ENCODE measurements at places on chromosomes 12 and 14. TPM values are rescaled to one million over a fixed set of nuclear protein-coding genes. Genes with fewer than 3 reads are reported as not detected.

DNA sequence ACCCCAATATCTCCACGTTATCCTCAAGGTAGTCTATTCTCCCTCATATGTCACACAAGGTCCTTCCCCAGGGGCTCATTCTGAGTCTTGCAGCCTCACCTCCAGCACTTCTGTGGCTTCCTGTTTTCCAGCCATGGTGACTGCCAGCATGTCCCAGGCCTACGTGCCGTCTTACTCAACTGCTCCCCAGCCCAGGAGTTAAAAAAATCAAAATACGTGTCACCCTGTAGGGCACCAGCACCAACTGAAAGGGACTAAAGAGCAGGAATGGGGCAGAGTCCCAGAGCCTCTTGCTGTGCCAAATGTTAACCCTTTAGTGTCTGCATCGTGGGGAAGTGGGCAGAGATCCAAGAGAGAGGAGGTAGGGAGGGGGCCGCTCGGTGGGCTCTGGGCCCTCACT is 37.0 kb upstream of the MED13L start:
- no peak for DNase-seq

DNA sequence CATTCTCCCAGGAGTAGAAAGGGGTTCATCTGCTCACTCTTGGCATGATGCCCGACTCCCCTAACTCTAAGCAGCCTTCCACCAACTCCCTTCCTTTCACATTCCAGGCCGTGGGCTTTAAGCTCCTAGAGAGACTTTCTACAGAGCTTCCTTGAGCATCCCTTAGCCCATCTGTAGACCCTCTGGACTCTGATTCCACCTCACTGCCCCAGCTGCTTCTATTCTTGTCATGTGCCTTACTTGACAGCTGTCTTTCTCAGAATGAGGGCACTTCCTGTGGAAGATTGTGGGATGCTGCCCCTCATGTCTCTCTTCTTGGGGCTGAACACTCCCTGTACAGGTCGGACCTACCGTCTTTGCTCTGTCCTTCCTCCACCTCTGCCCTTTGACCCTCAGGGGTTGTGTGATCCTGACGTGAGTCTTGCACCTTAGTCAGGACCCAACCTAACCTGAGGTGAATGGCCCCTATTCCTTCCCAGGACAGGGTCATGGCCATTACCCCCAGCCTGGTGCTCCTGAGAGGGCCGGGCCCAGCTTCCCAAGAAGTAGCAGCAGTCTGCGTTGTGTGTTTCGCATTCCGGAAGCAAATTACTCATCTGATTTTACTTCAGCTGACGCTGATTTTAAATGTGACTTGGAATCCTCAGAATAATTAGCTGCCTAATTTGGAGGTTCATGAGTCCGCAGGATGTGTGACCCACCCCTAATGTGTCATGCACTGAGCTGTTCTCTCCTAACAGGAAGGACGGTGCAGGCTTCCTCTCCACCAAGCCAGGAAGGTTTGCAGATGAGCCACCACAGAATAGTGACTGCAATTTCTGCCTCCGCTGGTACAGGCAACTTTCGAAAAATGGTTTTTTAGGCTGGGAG is 2.7 kb upstream of the GALNT6 start:
- DNase-seq, result no peak

GRCh38 chr12:21925296-21925913 is 15.8 kb downstream of the ABCC9 start:
- no peak for DNase-seq

- no peak for DNase-seq
These were observed 12.7 kb upstream of the EIF4B start for GRCh38 chr12:52993558-52993869.

- DNase-seq, result no peak
These were observed 29.0 kb upstream of the MEG3 start for GRCh38 chr14:100796946-100797345.

DNA sequence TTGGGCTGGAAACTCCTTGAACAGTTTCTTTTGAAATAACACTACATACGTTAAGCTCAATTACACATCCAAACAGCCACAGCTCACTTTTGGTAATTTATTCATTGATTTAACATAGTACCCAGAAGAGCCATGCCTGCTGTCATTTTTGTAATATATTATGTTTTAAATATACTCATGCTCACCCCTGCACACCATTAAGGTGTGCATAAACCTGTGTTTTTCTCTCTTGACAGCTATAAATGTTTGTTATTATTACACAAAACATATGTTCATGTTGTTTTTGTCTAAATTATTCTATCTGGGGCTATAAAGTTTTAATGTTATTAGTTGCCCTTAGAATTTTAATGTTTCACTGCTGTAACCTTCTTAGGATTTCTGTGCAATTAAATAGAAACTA is 296.1 kb downstream of the AKAP6 start:
- no peak for DNase-seq

DNA sequence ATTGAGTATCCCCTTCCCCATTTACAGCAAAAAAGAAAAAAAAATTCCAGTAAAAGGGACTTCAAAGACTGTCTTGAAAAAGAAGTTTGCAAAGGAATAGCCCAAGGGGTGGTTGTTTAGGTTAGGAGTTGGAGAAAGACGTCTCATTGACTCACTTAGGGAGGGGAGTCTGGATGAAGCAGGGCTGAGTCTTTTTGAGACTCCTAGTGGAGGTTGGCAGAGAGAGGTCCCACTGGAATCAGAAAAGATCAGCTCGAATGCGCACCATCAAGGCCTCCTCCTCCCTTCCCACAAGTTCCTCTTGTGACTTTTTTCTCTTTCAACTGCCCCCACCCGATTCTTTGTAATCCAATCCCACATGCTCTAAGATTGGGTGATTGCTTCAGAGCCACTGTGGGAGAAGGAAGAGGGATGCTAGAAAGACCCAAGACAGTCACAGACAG is 1.9 kb downstream of the ARHGEF40 start:
- DNase-seq, result no peak

- DNase-seq, result no peak
These were observed 138.4 kb downstream of the GLT1D1 start for GRCh38 chr12:128991716-128992115.

- no peak for DNase-seq
These were observed 37.1 kb upstream of the LMNTD1 start for GRCh38 chr12:25590011-25590721.

DNA sequence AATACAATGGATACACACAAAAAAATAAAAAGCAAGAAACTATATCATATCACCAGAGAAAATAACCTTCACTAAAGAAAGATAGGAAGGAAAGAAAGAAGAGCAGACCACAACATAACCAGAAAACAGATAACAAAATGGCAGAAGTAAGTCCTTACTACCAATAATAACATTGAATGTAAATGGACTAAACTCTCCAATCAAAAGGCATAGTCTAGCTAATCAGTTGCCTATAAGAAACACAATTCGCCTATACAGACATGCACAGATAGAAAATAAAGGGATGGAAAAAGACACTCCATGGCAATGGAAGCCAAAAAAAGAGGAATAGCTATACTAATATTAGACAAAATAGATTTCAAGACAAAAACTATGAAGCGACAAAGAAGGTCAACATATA is 8.9 kb upstream of the TAS2R30 start:
- DNase-seq, result no peak

DNA sequence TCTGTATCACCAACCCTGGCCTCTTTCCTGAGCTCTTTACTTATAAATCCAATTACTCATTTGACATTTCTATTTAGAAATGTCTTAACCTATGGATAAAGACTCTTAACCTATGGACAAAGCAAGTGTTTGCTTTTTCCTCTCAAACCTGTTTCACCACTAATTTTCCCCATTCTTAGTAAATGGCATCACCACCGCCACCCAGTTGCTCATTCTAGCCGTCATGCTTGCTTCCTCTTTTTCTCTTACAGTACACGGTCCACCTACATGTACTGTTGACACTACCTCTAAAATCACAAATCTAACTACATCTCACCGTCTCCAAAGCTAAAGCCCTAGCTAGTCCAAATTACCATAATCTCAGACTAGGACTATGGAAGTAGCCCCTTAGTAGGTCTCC is 60.0 kb downstream of the CAPS2 start:
- DNase-seq, result no peak

DNA sequence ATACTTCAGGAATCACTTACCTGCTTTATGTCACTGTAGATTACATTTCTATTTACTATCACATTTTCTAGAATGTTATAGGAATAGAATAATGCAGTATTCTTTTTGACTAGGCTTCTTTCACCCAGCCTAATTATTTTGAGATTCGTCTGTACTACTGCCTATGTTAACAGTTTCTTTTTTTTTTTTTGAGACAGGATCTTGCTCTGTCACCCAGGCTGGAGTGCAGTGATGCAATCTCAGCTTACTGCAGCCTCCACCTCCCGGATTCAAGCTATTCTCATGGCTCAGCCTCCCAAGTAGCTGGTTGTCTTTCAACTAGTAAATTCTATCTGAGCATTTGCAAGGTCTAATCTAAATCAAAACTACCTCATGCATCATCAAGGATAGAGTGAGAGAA is 6.4 kb downstream of the OR6C6 start:
- DNase-seq, result no peak

DNA sequence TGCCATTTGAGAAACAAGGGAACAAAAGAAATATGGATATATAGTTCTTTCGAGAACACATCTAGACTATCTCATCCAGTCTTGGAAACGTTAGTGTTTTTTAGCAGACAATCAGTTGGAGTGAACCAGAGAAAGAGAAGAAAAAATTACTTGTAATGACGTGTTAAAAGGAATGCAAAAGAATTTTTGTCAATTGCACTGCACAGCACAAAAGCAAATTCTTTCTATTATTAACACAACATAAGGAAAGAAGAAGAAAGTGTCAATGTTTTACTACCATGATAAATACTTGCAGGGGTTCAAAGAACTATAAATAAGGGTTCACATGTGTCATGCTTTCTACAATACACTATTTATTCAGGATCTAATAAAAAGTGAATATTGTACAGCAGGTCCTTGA is 27.5 kb upstream of the GSG1 start:
- DNase-seq, result no peak

GRCh38 chr12:130116791-130117190 is 45.5 kb upstream of the FZD10 start:
- no peak for DNase-seq

DNA sequence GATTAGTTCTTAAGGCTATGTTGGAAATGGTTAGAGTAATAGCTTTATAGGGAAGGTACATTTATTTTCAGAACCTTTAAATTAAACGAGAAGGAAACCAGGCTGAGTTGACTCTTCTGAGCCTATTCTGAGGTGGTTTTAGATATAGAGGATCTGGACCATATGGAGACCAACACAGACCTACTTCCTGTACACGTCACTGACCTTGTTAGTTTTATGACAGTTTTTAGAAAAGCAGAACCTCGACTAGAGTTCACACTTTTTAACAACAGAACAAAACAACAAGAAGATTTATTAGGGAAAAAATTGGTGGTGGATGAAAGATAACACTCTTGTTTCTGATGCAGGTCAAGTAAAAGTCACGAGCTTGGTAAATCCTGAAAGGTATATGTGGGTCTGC is 107.1 kb downstream of the NPAS3 start:
- DNase-seq, result no peak

DNA sequence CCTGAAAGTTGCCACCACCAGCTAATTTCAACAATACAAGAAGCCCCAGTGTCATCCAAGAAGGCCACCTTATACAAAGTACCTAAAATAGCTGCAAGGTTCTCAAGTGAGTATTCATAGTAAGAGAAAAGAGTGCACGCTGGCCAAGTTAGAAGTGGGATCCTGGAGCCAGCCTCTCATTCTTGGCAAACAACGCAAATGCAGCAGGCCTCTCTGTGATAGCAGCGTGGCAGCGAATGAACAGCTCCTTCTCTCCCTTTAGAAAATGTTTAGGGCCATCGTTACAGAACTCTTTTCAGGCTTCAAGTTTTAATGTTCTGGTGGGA is 78.0 kb upstream of the IFNG-AS1 start:
- peak; percentile 54 for DNase-seq

DNA sequence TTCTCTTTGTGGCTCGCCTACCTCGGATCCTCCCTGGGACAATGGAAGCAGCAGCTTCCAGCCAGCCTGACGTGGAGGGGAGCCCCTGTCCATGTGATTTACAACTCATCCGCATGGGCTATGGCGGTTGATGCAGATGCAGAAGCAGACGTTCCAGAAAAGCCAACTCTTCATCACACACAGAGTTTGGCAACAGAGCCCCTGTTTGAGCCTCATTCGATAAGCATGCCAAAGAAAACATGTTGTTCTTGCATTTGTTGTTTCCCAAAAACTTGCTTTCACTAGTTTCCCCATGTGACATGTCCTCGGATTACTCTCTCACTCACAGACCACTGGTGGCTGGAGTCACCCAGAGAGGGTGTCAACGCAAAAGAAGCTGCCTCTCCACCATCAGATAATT is 16.4 kb upstream of the TC2N start:
- DNase-seq, result no peak

- no peak for DNase-seq
These were observed 68.1 kb downstream of the TBC1D30 start for GRCh38 chr12:64892561-64892960.

The MFAP5 gene
- total RNA-seq, result 12.0 TPM

The CNTN1 gene
- total RNA-seq, result 2.7 TPM

The XPOT gene
- total RNA-seq, result 98.2 TPM

The ADAM21 gene
- 0.29 TPM for total RNA-seq

The CELA1 gene
- total RNA-seq, result not detected

The TPPP2 gene
- not detected for total RNA-seq

The GALNT8 gene
- total RNA-seq, result 0.50 TPM

The ACRBP gene
- 6.3 TPM for total RNA-seq

The TSHR gene
- total RNA-seq, result 0.24 TPM

The C1S gene
- total RNA-seq, result 302 TPM

The CCNK gene
- total RNA-seq, result 45.4 TPM

The PIWIL1 gene
- total RNA-seq, result not detected

The KRT83 gene
- total RNA-seq, result not detected

The ADSS1 gene
- total RNA-seq, result 5.2 TPM

The MDP1 gene
- total RNA-seq, result 13.8 TPM

The C14orf132 gene
- 87.8 TPM for total RNA-seq

The PPFIA2 gene
- 1.2 TPM for total RNA-seq

The PAPLN gene
- 21.0 TPM for total RNA-seq
